ENCODE measurements at places on chromosomes 2 and 18.
A peak's percentile ranks its signal among the peaks of the same experiment; 100 is the strongest.

- DNase-seq = no peak
Observed at GRCh38 chr2:221309892-221310583, 262.1 kb downstream of the EPHA4 start.

GRCh38 chr2:57943315-57943714, 103.3 kb upstream of the VRK2 start:
- no peak for DNase-seq

DNA sequence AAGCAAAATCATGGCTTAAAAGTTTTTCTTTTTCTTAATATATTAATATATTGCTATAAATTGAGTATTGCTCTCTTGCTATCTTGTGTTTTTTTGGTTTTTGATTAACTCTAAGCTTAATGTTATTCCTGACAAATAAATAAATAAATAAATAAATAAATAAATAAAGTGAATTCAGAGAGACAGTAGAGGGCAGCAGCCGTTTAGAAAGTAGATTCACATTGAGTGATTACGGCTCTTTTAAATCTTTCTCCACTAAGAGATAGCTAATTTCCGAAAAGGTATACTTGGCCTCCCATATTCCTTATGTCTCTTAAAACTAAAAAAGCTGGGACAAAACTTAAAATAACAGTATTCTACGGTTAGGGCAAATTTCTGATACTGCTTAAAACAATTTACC, 34.3 kb downstream of the MSH2 start:
- DNase-seq = no peak

GRCh38 chr18:28716338-28716737, 539.4 kb upstream of the CDH2 start:
- no peak for DNase-seq

GRCh38 chr18:21163647-21164547, 52.3 kb upstream of the ROCK1 start:
- DNase-seq = no peak

DNA sequence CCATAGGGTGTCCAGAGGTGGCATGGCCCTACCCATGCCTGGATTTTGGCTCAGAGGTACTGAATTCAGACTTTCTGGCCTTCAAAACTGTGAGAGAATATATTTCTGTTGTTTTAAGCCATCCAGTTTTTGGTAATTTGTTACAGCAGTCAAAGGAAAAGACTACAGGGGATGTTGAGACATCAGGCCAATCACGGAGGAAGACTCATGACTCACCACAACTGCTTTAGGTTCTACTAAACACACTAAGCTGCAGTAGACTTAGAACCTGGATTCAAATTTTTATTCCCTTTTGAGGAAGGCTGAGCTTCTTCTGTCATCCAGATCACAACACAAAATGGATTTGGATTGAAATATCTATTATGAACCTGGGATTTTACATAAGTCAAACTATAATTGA, 12.0 kb upstream of the C2orf66 start:
- DNase-seq = no peak

DNA sequence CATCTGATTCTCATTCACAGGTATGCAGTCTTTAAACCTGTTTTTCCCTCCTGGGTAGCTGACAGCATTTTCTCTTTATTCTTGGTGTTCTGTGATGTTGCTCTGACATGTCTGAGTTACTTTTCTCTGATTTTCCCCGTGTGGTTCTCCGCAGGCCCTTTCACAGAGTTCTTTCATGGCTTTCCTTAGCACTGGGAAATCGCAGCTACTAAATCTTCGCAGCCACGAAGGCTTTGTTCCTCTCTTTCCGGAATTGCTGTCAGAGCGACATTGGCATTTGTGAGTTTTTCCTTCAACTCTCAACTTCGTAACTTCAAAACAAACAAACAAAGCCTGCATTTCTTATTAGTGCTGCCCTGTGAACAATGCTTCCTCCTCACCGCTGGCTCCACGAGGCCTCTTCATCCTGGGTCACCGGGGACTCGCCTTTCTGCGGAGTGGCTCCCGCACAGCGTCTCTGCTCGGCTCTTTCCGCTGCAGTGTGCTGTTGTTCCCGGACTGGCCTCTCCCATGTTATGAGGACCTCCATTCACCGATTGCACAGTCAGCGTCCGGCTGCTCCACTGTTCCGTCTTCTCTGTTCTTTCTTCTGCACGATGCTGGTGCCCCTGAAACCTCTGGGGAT, 16.1 kb downstream of the COLEC11 start:
- DNase-seq = no peak

- DNase-seq = no peak
Observed at GRCh38 chr2:111903930-111904439, 5.6 kb downstream of the MERTK start.

DNA sequence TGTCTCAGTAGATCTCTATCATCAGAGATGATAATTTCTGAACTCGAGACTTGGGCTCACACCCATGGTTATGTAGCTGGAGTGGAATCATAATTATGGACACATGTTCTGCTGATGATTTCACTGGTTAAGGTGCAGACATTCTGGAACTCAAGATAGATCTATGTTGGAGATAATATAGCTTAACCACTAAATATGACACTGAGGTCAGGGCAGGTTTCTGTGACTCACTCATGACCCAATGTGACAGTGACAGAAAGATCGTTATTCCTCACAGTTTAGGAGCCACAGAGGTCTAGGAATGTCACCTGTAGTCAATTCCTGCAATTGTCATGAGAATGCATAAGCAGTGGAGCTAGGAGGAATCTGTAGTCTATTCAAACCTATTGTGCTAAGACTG, 828.6 kb downstream of the TRIB2 start:
- DNase-seq = no peak

- DNase-seq = no peak
Observed at GRCh38 chr2:96386470-96386869, 50.9 kb downstream of the NCAPH start.

GRCh38 chr18:78603102-78603983, 376.3 kb upstream of the SALL3 start:
- DNase-seq = no peak

GRCh38 chr2:217279556-217279955, 419.7 kb upstream of the TNP1 start:
- no peak for DNase-seq

DNA sequence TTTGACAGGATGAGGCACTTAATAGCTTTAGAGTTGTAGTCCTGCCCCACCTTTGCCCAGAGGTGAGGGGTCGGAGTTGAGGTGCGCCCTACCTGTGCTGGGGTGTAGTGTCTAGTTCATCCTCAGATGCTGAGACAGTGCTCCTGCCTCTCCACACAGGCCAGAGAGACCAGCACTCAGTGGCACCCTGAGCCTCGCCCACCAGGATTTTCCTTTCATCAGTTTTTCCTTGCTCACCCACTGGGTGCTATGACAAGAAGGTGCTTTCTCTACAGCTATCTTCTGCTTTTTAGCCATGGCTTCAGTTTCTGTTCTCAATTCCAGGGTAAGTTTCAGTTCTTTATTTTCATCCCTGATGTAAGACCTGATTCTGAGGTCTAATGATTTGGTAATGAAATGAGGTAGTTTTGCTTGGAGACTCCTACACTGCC, 16.8 kb upstream of the TMEM131 start:
- no peak for DNase-seq

- DNase-seq = no peak
Observed at GRCh38 chr2:113060396-113060795, 1.4 kb downstream of the IL36RN start.

DNA sequence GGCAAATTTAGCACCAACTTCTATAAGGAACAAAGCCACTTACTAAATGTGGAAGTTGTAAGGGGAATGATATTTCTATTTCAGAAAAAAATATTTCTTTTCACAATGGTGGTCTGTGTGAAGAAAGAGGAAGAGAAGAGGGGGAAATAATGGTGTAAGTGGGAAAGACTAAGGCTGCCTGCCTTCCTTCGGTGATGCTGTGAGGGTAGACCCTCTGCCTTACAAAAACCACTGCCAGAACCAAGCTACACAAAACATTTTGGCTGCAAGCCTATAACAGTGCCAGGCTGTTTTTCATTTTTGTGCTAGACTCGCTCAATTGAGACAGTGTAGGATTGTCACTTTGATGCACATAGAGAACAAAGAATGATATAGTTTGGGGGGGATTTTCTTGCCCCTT, 286.6 kb downstream of the ZEB2 start:
- no peak for DNase-seq

GRCh38 chr18:61972389-61973264, 79.8 kb upstream of the RNF152 start:
- no peak for DNase-seq

- DNase-seq = no peak
Observed at GRCh38 chr18:45142868-45143267, 462.2 kb downstream of the SETBP1 start.

- DNase-seq = no peak
Observed at GRCh38 chr18:56775701-56776100, 124.5 kb downstream of the WDR7 start.

GRCh38 chr2:69554981-69555380, 88.6 kb downstream of the AAK1 start:
- DNase-seq = no peak

- peak; percentile 91 for DNase-seq
Observed at GRCh38 chr2:174024524-174025270, 59.5 kb upstream of the SP3 start.

DNA sequence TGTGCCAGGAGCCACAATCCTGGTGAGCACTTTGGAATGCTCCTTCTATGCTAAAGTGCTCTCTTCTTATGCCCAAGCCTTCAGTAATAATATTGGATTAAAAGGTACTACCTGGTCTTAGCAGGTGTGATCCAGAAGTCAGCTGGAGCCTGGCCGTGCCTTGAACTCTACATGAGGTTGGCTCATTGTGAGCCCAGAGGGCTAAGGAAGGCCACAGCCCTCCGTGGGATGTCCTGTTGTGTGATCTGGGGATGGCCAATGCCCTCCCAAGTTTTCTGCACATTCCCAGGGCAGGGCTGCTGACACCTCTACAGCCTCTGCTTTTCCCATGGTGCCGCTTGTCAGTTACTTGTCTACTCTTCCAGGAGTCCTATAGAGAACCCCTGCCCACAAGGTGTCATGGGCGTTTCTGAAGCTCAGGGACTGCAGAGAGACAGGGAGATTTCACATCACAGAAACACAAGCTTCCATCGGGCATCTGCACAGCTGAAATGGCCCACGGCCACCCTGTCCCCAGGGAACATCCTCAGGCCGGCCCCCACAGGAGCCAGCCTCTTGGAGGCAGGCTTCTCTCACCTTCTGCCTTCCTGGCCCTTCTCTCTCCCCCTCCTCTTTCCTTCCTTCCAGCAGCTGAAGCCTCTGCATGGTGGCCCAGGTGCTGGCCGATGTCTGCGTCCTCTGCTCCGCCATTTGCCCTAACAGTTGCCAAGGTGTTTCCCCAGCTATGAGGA, 27.3 kb upstream of the GPR55 start:
- no peak for DNase-seq

- DNase-seq = no peak
Observed at GRCh38 chr18:10402871-10403559, 51.4 kb upstream of the APCDD1 start.

GRCh38 chr2:28389399-28390240, 3.0 kb upstream of the FOSL2 start:
- no peak for DNase-seq

GRCh38 chr18:63162271-63163014, 157.1 kb downstream of the BCL2 start:
- no peak for DNase-seq

GRCh38 chr2:197286805-197287595, 23.6 kb downstream of the ANKRD44 start:
- no peak for DNase-seq

GRCh38 chr2:66442516-66443185, 7.7 kb downstream of the MEIS1 start:
- DNase-seq = no peak

GRCh38 chr2:81225756-81226155, 921.2 kb upstream of the LRRTM1 start:
- no peak for DNase-seq

GRCh38 chr2:165494573-165494972, 25.1 kb downstream of the CSRNP3 start:
- DNase-seq = no peak

DNA sequence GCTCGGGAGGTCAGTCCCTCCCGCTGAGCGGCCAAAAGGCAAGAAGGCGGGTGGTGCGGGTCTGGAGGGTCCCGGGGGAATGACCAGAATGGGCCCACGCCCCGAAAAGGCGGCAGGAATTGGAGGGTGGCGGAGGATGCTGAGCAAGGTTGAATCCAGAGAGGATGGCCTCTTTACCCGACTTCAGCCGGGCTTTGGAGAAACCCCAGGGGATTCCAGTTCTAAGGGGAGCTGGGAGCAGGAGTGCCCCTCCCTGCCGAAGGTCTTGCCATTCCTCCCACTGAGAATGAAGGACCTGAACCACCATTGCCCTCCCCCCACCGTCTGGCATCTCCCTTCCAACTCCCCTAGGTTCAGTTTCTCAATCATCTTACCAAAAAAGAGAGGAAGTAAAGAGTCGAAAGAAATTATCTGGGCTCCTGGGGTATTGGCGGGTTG, 38.9 kb upstream of the ATP6V1B1 start:
- no peak for DNase-seq

GRCh38 chr2:109045505-109045904, 56.5 kb upstream of the EDAR start:
- no peak for DNase-seq

- DNase-seq = no peak
Observed at GRCh38 chr18:2102022-2102421, 469.3 kb downstream of the METTL4 start.

DNA sequence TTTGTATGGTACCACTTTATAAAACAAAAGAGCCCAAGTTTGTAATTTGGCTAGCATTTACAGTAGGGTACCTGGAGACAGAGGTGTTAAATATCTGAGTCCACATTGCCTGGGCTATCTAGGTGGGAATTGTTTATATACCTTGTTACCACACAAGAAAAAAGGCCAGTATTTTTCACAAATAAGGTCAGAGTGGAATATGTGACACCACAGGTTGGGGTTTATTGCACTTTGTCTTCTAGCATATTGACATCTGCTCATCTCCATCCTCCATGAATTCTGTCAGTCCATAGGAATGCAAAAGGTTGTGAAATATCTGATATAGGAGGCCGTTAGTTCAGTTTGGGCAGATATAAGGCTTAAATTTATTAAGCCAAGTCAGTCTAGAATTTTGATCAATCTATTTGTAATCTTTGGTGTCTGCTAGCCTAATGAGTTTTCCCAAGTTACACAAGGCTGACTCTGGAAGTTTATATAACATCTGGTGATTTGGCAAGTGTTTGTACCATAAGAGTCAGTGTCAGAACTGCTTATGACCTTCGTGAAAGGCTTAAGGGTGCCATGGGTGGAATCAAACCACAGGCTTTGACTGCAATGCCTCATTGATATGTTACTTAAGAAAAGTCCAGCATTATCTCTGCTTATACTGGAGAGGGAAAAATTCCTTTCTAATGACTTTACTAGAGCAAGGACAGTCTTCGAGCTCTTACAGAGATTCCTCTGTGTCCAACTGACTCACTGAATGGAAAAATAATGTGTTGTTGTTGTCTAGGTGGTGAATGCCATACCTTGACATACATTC, 11.3 kb upstream of the DPP4 start:
- DNase-seq = no peak
